H9 (cell line): ENCODE measurements at places on chromosomes 7 and 10.

- DNase-seq = no peak
Measured at GRCh38 chr10:130577039-130577438, 440.8 kb downstream of the GLRX3 start.

DNA sequence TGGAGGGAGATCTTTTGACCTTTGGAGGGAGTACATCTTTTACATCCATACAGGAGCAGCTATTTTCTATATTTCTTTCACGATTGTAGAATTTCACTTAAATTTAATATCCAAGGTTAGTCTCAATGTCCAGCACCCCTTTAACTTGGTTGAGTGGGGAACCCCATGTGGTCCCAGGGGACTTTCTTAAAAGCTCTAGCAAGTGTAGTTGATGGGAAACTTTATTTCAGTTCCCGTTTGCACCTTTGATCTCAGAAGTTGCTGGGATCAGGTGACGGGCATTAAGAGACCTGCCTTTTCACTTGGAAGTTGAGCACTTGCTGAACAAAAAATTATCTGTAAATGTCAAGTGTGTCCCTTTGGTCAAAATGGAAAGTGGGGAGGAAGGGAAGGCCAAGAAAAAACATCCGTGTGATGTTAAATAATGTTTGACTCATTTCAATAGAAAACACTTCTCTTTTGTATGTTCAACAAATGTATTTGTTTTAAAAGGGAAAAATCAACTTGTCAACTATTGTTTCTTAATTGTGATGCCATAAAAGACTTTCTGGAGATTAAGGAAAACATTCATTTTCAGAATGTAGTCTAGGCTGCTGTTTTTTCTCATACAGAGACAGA, 370.1 kb upstream of the GALNT17 start:
- no peak for DNase-seq

DNA sequence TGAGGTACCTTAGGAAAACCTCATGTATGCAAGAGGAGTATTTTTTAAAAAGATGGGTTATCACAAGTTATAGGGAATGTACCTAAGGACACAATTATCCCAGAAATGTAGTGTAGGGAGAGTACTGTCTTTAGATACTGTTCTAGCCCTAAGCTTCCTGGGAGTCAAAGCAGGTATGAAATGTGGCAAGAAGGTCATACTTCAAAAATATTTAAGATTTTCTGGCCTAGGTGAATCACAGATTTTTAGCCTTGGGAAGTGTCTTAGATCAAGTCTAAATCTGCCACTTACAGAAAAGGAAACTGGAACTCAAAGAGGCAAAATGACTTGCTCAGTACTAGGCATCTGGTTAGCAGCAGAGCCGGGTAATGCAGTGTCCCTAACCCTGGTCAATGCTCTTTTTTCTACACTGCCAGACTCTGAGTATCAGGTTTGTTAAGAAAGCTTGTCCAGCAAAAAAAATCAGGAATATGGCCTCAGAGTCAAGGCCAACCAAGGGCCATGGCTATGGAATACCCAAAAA, 13.9 kb downstream of the PIK3AP1 start:
- no peak for DNase-seq

GRCh38 chr10:110944792-110945396, 25.5 kb downstream of the SHOC2 start:
- no peak for DNase-seq

- no peak for DNase-seq
Measured at GRCh38 chr7:100673942-100674410, 436 bp downstream of the GNB2 start.

GRCh38 chr7:145718129-145718528, 398.5 kb upstream of the CNTNAP2 start:
- DNase-seq = peak; percentile 86

DNA sequence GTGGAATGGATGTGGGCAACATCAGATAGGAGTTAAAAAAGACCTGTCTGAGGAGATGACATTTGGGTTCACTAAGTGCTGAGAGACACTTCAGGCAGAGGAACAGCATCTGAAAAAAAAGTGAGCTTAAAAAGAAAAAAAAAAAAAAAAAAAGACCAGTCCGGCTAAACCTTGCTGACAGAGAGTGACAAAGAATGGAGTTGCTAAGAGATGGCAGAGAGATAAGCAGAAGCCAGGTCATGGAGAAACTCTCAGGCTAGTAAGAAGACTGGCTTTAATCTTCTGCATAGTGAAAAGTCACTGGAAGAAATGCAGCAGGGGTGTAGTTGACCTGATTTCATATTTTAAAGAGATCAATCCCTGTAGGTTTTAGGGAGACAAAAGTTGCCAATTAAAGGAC, 711.1 kb upstream of the SEMA3D start:
- no peak for DNase-seq

DNA sequence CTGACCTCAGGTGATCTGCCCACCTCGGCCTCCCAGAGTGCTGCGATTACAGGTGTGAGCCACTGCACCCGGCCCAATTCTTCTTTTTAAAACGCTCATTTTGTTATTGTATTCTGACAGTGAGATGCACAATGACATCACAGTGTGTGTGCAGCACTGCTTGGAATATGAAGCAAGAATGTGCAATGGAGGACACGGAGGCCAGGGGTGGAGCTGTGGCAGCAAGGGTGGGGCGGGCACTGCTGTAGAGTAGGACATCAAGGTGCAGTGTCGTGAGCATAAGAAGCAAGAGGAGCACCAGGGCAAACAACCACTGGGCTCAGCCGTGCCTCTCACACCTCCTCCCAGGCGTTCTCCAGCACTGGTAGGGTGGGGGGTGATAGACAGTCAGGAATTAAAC, 26.8 kb upstream of the GRID1 start:
- no peak for DNase-seq

- no peak for DNase-seq
Measured at GRCh38 chr7:121390617-121391016, 5.5 kb downstream of the FAM3C start.

DNA sequence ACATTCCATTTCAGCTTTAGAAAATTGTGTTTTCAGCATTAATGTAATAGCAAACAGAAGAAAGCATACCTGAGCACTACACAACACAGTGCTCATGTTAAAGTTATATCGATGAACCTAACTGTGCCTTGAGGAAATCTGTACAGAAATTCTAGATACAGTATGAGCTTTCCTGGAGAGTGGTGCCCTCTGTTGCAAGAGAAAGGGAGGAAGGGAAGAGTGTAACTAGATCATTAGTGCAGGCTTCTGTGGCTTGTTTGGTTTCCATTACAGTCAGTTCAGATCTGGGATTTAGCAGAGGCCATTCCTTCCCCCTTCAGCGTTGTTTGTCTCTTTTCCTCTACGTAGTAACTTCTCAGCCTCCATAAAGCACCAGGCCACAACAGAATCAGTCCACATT, 139.7 kb downstream of the HTR7 start:
- DNase-seq = no peak

DNA sequence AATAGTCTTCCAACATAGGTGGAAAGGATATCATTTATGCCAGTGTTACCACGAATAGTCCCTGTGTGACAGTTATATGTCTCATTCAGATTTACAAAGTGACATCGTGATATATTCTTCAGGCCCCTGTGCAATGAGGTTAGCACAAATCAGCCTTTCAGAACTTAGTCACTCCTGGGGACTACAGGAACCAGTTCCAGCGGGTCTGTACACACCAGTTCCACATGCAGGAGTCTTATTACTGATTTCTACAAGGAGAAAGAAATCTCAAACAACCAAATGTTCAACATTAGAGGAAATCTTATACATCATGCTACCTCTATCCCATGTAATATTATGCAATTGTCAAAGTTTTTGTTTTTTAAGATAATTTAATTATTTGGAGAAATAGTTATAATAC, 4.4 kb upstream of the WDR91 start:
- DNase-seq = no peak

- no peak for DNase-seq
Measured at GRCh38 chr10:31618541-31619291, 299.7 kb downstream of the ZEB1 start.

DNA sequence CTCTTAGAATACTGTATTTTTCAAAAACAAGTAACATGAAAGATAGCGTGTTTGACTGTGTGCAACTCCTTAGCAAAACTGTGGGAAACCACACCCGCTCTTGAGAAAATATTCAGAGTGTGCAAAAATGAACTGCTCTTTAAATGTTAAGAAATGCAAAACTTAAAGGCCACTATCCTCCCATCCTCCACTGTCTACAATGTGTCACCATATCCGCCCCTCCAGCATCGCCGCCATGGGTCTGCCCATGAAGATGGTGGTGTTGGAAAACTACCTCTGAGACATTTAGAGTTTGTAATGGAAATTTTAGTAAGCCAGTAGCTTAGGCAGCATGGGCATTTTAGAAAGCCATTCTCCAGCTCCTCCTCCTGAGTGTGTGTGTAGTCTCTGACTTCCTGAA, 20.1 kb upstream of the NMT2 start:
- DNase-seq = no peak

DNA sequence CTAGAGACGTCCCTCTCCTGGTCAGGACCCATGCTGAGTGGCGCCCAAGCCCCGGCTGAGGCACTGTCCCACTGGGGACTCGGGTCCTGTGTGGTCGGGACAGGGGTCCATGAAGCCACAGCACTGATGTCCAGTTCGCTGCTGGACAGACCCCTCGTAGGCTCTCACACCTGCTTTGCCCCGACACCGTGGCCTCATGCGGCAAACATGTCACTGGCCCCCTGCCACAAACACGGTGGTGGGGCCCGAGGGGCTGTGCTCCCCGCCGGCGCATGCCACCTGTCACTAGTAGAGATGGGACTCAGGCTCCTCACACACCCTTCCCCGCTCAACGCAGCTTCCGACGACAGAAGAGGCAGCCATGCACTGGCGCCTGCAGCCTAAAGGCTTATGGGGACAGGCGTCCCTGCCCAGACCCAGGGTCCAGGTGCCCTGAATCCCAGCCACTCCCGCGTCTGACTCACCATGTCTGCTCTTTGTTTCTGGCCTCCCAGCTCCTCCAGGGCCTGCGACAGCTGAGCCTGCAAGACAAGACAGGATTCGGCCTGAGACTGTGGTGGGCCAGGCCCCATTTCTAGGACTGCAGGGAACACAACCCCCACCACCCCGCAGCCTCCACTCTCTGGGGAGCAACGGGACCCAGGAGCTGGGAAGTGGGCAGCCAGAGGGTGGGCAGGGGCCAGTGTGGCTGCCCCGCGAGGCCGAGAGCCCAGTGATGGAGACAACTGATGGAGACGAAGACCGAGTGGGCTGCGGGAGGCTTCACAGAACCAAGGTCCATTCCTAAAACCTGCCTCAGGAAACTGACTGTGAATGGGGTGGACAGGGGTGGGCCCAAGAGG, 230.9 kb downstream of the MAD1L1 start:
- DNase-seq = no peak

DNA sequence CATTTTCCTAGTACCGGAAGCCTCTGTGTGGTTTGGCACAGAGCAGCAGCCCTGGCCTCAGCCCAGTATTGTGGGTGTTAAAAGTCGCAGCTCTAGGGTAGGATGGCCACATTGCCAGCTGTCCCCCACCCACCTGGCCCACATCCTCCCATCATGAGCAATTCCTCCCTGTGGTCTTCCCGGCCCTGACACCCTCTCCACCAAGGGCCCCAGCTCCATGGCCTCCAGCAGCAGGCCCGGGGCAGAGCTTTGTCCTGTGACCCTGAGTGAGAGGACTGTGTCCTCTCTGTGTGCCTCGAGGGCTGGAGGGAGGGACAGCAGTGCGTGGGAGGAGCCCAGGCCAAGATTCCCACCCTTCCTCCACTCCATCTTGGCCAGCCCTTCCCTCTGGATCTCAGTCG, 93.7 kb downstream of the MYL10 start:
- no peak for DNase-seq

GRCh38 chr7:81492910-81493309, 276.9 kb downstream of the HGF start:
- DNase-seq = no peak

DNA sequence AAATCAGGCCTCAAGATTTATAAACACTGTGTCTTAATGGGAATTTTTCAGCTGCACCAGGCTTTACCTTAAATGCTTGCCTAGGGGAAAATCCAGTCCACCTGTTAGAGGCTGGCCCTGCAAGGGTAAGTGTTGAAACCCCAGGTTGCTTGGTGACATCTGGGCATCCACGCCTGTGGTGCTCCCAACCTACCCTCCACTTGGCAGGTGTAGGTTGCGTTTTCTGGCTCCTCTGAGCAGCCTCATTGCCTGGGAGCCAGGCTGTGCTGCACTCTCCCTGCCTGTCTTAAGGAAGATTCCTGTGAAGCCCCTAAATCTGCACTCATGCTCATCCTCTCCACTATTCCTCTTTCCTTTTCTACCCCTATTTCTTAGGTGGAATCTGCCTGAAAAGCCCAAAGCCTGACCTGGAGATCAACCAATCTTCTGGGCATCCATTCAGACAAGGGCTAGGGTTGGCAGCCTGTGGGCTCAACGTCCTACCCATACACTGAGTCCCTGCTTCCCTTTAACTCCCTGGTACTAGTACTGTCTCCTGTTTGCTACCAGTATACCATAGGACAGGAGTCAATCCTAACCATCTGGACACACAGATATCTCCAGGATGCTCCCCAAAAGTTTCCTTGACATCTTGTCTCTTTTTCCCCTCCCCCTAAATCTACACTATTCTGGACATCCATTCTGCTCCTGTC, 150.4 kb downstream of the PDE1C start:
- no peak for DNase-seq

GRCh38 chr7:77352665-77353406, 63.3 kb downstream of the GSAP start:
- no peak for DNase-seq

GRCh38 chr7:55307123-55307916, 57.8 kb upstream of the LANCL2 start:
- DNase-seq = peak; percentile 68

DNA sequence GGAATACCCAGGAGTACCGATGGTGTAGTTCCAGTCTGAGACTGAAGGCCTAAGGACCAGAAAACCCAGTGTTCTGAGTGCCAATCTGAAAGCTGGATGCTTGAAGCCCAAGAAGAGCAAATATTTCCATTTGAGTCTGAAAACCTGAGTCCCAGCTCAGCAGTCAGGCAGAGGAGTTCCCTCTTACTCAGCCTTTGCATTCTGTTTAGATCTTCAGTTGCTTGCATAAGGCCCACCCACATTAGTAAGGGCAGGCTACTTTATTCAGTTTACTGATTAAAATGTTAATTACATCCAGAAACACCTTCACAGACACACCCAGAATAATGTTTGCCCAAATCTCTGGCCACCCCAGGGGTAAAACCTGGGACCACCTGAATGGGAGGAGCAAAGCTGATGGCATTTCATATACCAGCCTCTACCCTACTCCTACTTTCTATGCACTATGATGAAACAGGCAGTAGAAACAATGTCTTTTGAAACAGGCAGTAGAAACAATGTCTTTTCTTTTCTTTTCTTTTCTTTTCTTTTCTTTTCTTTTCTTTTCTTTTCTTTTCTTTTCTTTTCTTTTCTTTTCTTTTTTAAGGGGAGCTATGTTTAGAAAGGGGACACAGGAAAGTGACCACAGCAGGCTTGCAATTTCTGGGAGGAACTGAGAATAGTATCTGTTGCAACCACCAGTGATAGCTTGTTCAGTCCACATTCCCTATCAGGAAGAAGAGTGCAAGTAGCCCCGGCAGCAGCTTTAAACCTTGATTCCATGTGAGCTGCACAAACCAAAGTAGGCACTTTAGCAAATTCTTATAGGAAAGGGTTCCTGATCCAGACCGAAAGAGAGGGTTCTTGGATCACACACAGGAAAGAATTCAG, 30.6 kb downstream of the FAM237B start:
- no peak for DNase-seq

- no peak for DNase-seq
Measured at GRCh38 chr7:118664498-118664897, 440.0 kb downstream of the ANKRD7 start.
